Right renal cortex interstitium (tissue), 3 donors: ENCODE measurements at places on chromosomes 12 and 14.

- DNase-seq = no peak
Observed at GRCh38 chr12:5615760-5616159, 183.9 kb downstream of the NTF3 start.

DNA sequence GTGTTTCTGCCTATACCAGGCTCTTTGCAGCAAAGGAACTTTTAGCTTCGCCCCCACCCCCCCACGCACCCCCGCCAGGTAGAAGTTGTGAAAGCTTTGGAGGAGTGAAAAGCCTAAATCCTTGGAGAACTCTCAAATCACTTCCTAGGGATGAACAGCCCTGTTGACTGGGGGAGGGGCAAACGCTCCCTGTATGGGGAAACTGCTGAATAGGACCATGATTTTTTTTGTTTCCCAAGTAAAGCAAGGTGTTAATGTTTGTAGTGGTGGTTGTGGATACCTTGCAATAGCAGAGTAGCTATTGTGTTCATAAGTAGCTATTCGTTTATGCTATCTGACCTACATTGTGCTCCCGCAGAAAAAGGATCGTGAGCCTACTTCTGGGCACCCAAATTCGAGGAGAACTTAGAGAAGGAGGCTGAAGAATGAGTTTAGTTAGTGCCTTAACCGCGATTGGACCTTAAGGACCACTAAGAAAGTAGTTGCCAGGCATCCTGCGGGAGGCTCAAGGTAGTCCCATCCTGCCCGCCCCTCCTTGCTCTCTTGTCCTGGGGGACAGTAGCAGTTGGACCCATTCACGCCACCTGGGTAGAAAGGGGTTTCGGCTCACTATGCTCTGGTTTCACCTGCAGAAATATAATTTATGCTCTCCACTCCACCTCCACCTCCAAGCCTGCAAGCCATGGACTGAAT is 901 bp upstream of the NFKBIA start:
- no peak for DNase-seq

DNA sequence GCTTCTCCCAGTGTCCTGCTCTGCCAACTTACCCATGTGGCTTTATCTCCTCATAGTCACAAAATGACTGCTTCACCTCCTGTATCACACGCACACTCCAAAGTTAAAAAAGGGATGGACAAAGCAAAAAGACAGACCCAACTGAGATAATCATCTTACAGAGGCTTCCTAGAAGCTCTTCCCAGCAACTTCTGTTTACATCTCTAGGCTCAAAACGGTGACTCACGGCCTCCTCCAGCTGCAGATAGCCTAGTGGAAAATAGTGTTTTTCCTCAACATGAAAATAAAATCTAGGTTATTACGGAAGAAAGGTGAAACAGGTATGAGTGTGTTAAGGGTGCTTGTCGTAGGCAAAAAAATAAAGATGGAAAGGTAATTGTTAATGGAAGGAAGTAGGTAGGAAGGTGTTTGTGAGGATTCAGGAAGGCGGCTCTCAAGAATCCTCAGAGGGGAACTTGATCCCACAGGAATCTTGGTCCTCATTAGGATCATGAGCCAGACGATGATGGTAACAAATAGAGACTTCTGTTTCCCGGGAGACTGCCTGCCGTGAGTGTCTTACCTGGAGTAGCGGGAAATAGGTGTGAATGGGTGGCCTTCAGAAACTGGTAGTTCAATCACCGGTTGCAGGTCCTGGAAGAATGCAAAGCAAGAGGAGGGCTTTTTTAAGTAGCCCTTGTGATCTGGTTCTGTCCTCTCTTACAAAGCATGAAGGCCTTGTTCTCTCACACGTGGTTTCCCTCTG is 487.5 kb upstream of the TMEM132C start:
- no peak for DNase-seq

GRCh38 chr14:22715186-22715812 is 51.2 kb upstream of the OXA1L start:
- no peak for DNase-seq

- DNase-seq = peak; percentile 23
Observed at GRCh38 chr14:67704484-67705089, 2.9 kb downstream of the RDH12 start.

- DNase-seq = no peak
Observed at GRCh38 chr12:58877243-58877743, 43.0 kb downstream of the LRIG3 start.

GRCh38 chr12:57133916-57134315 is 5.6 kb downstream of the LRP1 start:
- DNase-seq = no peak

DNA sequence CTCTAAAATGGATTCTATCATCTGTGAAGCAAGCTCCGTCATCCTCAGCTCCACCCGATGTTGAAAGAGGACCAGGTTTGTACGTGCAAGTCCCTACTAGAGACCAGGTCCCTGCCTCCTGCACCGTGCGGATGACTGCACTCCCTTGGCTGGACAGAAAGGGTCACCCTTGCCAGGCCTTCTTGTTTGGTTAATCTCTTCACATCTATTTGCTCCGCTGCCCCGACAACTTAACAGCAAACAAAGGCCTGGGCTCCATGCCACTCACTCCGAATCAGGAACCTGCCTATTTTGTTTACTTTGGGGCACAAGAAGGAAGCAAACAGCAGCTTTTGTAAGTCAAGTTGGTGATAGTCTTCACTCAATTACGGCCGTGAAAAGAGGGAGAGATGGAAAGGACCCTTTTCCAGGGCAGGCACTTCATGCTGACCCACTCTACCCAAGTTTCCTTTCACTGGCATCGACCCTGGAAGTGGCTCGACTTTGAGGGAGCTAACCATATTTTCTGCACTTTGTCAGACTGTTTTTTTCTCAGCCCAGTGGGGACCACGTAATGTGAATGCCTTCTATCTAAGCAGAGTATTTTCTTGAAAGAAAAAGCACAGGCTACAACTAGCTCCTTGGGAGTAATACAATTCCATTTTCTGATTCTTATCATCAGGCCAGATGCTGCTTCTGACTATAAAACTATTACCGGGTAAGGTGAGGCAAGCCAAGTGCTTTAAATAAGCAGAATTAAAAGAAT is 202.6 kb downstream of the FOXN3 start:
- DNase-seq = no peak

GRCh38 chr14:59044707-59045106 is 143.8 kb upstream of the DAAM1 start:
- no peak for DNase-seq

DNA sequence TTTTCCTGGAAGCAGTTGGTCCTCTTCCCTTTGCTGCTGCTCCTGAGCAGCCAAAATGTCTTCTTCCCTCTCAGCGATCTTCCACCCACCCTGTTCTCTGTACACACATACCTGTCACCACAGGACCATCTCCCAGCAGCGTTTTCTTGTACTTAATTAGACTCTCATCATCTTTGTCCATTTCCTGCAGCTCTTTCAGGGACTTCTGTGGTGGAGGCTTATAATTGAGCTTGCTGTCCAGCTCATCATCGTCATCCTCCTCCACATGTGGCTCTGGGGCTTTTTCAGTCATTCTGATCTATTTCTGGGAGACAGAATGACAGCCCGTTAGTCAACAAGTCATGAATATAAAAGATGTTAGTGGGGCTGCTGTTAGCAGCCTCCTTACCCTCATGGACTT is 11.0 kb downstream of the ARHGDIB start:
- DNase-seq = no peak

- DNase-seq = no peak
Observed at GRCh38 chr12:70756118-70756517, 118.9 kb upstream of the PTPRB start.

GRCh38 chr12:22458298-22458937 is 85.9 kb downstream of the C2CD5 start:
- peak; percentile 39 for DNase-seq

- no peak for DNase-seq
Observed at GRCh38 chr14:68668028-68668427, 124.8 kb downstream of the ZFP36L1 start.
